Fibroblast of skin of scalp (primary cell): ENCODE measurements at places on chromosomes 5 and 9.

- DNase-seq, result no peak
These were observed 37.7 kb upstream of the PLPPR1 start for GRCh38 chr9:100990605-100991381.

DNA sequence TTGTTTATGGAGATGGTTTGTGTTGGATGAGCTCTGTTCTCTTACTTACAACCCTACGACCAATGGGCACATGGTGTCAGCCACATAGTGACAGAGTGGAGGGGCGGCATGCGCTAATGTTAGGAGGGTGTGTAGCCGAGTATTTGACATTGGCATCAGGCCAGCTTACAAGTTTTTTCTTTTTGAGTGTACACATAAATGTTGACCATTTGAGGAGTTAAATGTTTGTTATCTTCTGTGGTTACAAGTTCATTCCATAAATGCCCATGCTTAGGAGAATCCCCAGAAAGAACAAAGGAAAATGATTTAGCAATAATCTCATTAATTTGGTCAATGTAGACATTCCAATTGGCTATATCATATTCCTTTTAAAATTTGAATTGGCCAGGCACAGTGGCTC lies 180.1 kb upstream of the ELL2 start:
- peak; percentile 26 for DNase-seq

- no peak for DNase-seq
These were observed 140.6 kb upstream of the KLF4 start for GRCh38 chr9:107630156-107630555.

- peak; percentile 66 for DNase-seq
These were observed 470 bp downstream of the HBEGF start for GRCh38 chr5:140345919-140346347.

- DNase-seq, result no peak
These were observed 538.5 kb upstream of the DMAC1 start for GRCh38 chr9:8337834-8338766.

DNA sequence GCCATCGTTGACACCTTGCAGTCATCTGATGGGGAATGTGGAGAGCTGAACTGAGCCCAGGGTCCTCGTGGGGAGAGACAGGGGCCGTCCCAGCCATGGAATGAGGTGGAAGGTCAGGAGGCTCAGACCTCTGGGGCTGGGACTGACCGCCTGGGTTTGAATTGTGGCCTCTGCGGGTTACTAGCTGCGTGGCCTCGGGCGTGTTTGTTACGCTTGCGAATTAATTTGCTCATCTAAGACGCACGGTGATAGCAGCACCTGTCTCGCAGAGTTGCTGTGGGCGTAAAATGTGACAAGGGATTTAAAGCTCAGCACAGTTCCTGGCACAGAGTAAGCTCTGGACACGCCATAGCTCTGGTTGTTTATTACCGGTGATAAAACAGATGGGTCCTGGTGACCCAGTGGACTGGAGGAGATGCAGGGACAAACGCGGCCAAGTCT lies 19.4 kb upstream of the DAB2IP start:
- DNase-seq, result no peak

GRCh38 chr5:13510616-13511015 lies 433.9 kb downstream of the DNAH5 start:
- no peak for DNase-seq

- no peak for DNase-seq
These were observed 128.2 kb upstream of the NFIB start for GRCh38 chr9:14441976-14442651.

DNA sequence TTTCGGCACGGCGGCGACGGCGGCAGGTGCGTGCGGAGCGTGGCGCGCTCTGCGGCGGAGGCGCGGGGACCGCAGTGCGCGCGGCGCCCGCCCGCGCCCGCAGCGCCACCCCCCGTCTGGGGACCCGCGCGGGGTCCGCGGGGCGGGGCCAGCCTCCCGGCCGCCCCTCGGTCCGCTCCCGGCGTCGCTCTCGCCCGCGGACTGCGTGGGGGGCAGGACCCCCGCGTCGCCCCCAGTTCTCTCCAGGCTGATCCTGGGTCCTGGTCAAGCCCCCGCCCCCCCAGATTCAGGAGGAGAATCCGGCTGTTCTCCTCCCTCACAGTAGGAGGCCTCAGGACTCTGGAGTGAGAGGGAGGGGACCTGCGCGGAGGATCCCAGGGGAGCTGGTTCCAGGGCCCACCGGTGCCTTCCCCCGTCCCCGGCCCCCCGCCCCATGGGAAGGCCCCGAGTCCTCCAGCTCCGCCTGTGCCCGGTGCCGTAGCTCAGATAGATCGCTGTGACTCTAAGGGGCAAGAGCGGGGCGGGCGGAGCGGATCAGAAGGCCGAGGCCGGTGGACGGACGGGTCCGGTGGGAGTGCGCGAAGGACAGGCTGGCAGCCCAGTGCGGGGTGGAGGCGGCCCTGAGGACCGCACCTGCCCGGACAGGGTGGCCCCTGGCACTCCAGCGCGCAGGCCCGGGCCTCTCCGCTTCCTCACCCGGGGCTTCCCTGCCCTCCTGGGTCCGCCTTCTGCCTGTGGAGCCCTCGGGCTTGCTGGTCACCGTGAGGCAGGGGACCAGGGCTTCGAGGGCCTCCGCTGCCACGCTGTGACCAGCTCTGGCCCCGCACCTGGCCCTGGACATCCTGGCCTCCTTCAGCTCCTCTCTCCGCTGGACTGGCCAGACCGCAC lies at the start of gene RNF208:
Gene RNF208 (minus strand): TSS at position 51 of the 888 bp plus-strand sequence. CDS start 1,028 bp downstream, outside the sequence.
- no peak for DNase-seq

- no peak for DNase-seq
These were observed 4.2 kb upstream of the CTNNAL1 start for GRCh38 chr9:109017493-109017892.

- DNase-seq, result no peak
These were observed 203.3 kb upstream of the DMRT1 start for GRCh38 chr9:638152-638551.

- DNase-seq, result no peak
These were observed 6.9 kb downstream of the SREK1 start for GRCh38 chr5:66151030-66151429.

GRCh38 chr9:106622164-106622487 lies 240.8 kb upstream of the ZNF462 start:
- peak; percentile 30 for DNase-seq

GRCh38 chr5:123265551-123265950 lies 157.7 kb downstream of the CEP120 start:
- DNase-seq, result no peak

GRCh38 chr5:172096207-172096940 lies 89.9 kb upstream of the FBXW11 start:
- no peak for DNase-seq
